Cardiac muscle cell (in vitro differentiated cells and primary cell): ENCODE measurements at places on chromosomes 4 and X. TPM values are rescaled to one million over a fixed set of nuclear protein-coding genes. Genes with fewer than 3 reads are reported as not detected.

PNMA6E gene
- 0.06 TPM in 1 of 2 replicates, not detected in the other for total RNA-seq

GBA3 gene
- total RNA-seq: not detected in 2 replicates

P2RY4 gene
- 0.09 TPM in 1 of 2 replicates, not detected in the other for total RNA-seq

LUZP4 gene
- not detected in 2 replicates for total RNA-seq

MID2 gene
- total RNA-seq: 23.9 and 30.0 TPM in 2 replicates

PRR32 gene
- total RNA-seq: 1.5 TPM in 1 of 2 replicates, not detected in the other

H2BW2 gene
- not detected in 2 replicates for total RNA-seq

- H3K36me3 ChIP-seq: no peaks in the 10 kb centered on the region
- no peak overlapping the region for H3K27ac ChIP-seq
- H3K27me3 ChIP-seq: no peaks in the 10 kb centered on the region
- no peak overlapping the region for H3K4me3 ChIP-seq
Observed at GRCh38 chrX:153848325-153848724, 18.0 kb upstream of the PDZD4 start.

GRCh38 chr4:117965622-117966021 lies 68.7 kb upstream of the NDST3 start:
- no peak for DNase-seq
- no peak overlapping the region for H3K27ac ChIP-seq
- H3K27me3 ChIP-seq: no peaks in the 10 kb centered on the region
- no peaks in the 10 kb centered on the region for H3K36me3 ChIP-seq
- no peaks in the 10 kb centered on the region for H3K4me1 ChIP-seq

GRCh38 chr4:48571471-48571870 lies 81.4 kb downstream of the ZAR1 start:
- no peak for DNase-seq
- no peak overlapping the region for H3K27ac ChIP-seq
- H3K4me3 ChIP-seq: no peak overlapping the region
- peaks cover 68% of the 10 kb centered on the region for H3K36me3 ChIP-seq
- no peaks in the 10 kb centered on the region for H3K4me1 ChIP-seq

GRCh38 chr4:26937139-26937538 lies 76.5 kb downstream of the STIM2 start:
- no peak overlapping the region for H3K4me3 ChIP-seq
- no peak for DNase-seq

GRCh38 chr4:152957437-152958171 lies 21.5 kb downstream of the FHDC1 start:
- H3K27me3 ChIP-seq: peaks cover 58% of the 10 kb centered on the region
- no peak overlapping the region for H3K4me3 ChIP-seq
- H3K27ac ChIP-seq: peak overlapping the region; percentile 26
- DNase-seq: peak; percentile 85

GRCh38 chrX:148568763-148569162 lies 68.3 kb downstream of the AFF2 start:
- H3K27me3 ChIP-seq: no peaks in the 10 kb centered on the region
- DNase-seq: no peak
- H3K27ac ChIP-seq: no peak overlapping the region
- H3K4me3 ChIP-seq: no peak overlapping the region
- no peaks in the 10 kb centered on the region for H3K36me3 ChIP-seq
- H3K4me1 ChIP-seq: no peaks in the 10 kb centered on the region

DNA sequence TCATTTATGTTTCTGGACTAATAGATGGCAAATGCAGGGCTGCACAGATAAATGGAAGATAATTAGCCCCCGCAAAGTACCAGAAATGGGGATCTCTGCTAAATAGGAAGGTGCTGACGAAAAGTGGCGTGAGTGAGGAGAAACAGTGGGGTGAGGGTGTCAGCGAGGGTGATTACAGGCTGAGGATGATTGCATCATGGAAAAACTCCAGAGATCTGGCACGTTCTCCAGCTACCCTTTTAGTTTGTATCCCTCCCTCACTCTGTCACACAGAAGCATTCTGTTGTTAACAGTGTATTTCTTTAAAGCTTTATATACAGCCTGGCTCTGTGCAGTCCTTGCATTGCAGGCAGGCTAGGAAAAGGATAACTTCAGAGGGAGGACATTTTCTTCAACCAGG lies 309.6 kb upstream of the DDX53 start:
- peak; percentile 76 for DNase-seq
- no peaks in the 10 kb centered on the region for H3K27me3 ChIP-seq
- no peak overlapping the region for H3K4me3 ChIP-seq
- H3K36me3 ChIP-seq: no peaks in the 10 kb centered on the region
- H3K4me1 ChIP-seq: peaks cover 26% of the 10 kb centered on the region

- H3K36me3 ChIP-seq: no peaks in the 10 kb centered on the region
- H3K4me1 ChIP-seq: no peaks in the 10 kb centered on the region
- no peak overlapping the region for H3K27ac ChIP-seq
- DNase-seq: no peak
- no peak overlapping the region for H3K4me3 ChIP-seq
Observed at GRCh38 chr4:152735906-152736305, 43.6 kb downstream of the TIGD4 start.

- no peak for DNase-seq
- no peaks in the 10 kb centered on the region for H3K27me3 ChIP-seq
- no peak overlapping the region for H3K27ac ChIP-seq
- H3K4me3 ChIP-seq: no peak overlapping the region
- no peaks in the 10 kb centered on the region for H3K36me3 ChIP-seq
- no peaks in the 10 kb centered on the region for H3K4me1 ChIP-seq
Observed at GRCh38 chr4:45472490-45472889, 651.4 kb downstream of the GABRG1 start.

DNA sequence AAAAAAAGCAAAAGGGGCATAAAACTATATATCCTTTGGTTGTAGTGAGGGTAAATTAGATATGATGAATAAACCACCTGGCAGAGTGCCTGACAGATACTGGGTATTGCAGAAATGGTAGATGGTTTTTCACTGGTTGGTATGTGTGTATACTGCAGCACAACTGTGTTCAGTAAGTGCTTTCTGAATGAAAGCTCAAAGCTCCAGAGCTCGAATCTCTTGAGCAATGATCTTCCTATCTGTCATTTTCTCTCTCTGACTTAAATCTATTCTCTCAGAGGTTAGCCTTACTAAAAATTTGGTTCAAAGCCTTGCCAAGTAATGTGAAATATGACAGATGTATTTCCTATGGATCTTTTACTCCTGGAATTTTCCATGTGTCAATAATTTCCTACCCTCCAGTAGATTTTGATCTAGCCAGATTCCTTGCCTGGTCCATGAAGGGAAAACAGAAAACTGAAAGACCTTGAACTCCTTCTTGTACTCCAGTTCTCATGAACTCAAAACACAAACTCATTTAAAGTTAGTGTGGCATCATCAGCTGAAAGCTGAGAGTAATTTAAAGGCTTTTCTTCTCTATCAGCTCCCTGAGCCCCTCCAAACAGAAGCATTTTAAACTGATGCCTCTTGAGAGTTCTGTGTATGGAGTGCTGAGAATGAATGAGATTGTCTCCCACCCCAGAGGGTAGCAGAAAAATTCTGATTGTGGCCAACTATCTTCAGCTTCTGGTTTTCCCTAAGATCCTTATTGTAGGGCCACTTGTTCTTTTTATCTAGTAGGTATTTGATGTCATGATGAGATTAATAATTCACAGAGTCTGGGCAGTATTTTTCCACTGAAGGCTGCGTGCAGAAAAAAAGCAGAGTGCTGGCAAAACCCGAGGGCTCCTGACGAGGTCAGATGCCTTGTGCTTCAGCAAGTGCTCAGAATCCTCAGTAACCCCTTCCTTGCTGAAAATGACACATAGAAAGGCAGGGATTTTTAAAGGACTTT lies 363.4 kb upstream of the BOD1L1 start:
- H3K36me3 ChIP-seq: no peaks in the 10 kb centered on the region
- H3K27ac ChIP-seq: peak overlapping the region; percentile 0
- peak; percentile 46 for DNase-seq
- H3K4me3 ChIP-seq: peak overlapping the region; percentile 3

- peaks cover 6% of the 10 kb centered on the region for H3K4me1 ChIP-seq
- no peak overlapping the region for H3K4me3 ChIP-seq
- no peaks in the 10 kb centered on the region for H3K27me3 ChIP-seq
Observed at GRCh38 chr4:119105605-119106004, 30.0 kb upstream of the MYOZ2 start.

GRCh38 chr4:39102297-39102696 lies 40.3 kb downstream of the KLHL5 start:
- H3K4me3 ChIP-seq: no peak overlapping the region
- no peaks in the 10 kb centered on the region for H3K36me3 ChIP-seq
- DNase-seq: no peak
- H3K27ac ChIP-seq: no peak overlapping the region
- H3K27me3 ChIP-seq: no peaks in the 10 kb centered on the region

DNA sequence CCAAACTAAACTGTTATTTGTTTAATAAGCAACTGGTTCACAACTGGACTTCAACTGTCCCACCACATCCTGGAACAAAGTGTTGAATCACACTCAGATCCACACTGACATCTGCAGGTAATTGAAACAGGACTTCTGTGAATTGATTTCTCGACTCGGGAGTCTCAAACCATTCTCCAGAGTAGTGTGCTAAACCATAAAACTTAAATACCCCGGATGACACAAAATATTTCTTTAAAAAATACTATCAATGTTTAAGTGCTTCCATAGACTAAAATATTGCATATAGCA lies 95.4 kb upstream of the PLAC1 start:
- DNase-seq: peak; percentile 71
- no peak overlapping the region for H3K27ac ChIP-seq
- H3K4me3 ChIP-seq: no peak overlapping the region
- H3K36me3 ChIP-seq: no peaks in the 10 kb centered on the region

- no peaks in the 10 kb centered on the region for H3K27me3 ChIP-seq
- H3K27ac ChIP-seq: no peak overlapping the region
- peaks cover 35% of the 10 kb centered on the region for H3K4me1 ChIP-seq
- no peaks in the 10 kb centered on the region for H3K36me3 ChIP-seq
Observed at GRCh38 chr4:159145318-159145991, 42.6 kb downstream of the RAPGEF2 start.

GRCh38 chr4:5256421-5256820 lies 205.1 kb downstream of the STK32B start:
- no peaks in the 10 kb centered on the region for H3K27me3 ChIP-seq
- no peaks in the 10 kb centered on the region for H3K36me3 ChIP-seq
- DNase-seq: no peak
- H3K4me3 ChIP-seq: no peak overlapping the region
- H3K27ac ChIP-seq: no peak overlapping the region
- no peaks in the 10 kb centered on the region for H3K4me1 ChIP-seq

DNA sequence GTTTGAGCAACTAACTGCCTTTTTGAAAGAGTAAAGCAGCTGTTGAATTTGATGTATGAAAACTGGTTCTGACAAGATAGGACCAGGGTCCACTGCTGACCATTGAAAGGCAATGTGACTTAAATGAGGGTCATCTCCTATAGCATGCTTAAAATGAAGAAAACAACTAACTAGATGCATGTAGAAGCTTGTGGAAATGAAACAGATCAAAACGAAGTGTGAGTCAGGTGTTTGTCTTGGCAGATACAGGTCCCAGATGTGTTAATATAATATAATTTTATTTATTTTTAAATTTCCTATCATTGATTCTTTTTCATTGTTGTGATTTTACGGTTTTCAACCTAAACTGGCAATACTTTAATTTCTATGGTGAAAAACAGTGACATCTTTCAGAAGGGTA lies 83.6 kb downstream of the ATOH1 start:
- DNase-seq: no peak
- H3K4me3 ChIP-seq: no peak overlapping the region
- no peaks in the 10 kb centered on the region for H3K36me3 ChIP-seq
- no peak overlapping the region for H3K27ac ChIP-seq
- H3K27me3 ChIP-seq: no peaks in the 10 kb centered on the region
- H3K4me1 ChIP-seq: no peaks in the 10 kb centered on the region

DNA sequence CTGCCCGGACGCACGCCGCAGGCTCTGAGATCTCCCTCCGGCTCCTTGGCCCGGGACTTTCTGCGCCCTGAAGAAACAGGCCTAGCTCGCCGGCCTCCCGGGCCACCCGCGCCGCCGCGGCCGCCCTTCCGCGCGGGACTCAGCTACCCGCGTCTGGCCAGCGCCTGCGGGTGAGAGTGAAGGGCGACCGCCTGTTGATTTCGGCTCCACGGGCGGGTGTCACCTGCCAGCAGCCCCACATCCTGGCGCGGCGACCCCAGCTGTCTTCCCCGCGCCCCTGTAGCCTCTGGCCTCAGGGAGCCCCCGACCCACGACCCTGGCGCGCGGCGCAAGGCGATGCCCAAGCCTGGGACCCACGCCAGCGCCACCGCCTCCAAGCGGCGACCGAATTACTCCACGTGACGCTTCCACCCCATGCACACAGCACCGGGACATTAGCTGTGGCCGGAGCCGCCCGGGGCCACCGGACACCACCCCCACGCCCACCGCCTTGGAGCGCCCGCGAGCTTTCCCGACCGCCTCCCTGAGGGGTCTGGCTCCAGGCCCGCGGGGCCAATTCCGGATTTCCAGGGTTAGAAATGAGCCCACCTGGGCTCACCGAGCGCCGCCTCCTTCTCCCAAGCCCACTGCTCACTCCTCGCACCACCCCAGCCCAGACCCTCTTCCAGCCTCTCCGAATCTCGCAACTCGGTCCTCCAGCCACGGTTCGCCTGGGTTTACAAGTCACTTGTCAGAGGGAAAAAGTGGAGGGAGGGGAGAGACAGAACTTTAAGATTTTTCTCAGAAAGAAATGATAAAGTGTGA lies 10.2 kb downstream of the ARX start:
- peaks cover 22% of the 10 kb centered on the region for H3K4me1 ChIP-seq
- H3K36me3 ChIP-seq: no peaks in the 10 kb centered on the region
- no peak overlapping the region for H3K27ac ChIP-seq
- no peak for DNase-seq

DNA sequence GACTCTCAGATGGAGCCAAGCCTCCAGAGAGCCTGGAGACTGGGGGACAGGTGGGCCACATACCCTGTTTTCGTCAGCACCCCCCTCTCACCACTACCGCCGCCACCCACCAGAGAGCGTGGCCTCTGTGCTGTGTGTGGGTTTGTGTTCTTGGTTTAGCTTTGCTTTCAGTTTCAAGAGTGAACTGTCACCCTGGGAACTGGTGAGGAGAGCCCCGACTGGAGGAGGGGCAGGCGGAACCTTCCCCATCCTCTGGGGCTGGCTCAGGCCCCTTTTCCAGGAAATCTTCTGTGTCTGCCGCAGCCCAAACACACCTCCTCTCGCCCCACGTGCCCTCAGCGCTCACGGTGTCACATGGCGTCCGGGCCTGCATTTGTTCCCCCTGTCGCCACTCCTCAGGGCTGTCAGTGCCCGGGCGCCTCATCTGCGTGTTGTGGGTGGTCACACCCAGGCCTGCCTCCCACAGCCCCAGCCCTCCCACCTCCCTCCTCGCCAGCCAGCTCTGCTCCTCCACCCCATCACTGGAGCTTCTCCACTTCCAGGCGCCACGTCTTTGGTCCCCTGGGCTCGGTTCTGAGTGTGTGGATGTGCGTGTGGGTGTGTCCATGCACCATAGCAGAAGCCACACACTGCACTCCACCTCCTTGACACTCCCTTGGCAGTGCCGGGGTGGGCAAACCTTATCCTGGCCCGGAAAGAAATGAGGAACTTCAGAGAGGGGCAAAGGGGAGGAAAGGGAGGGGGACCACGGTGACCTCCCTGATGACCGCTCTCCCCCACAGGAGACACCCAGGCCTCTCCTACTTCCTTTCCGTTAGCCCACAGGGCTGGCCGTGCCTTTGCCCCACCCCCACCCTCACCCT lies 27.8 kb downstream of the ELF4 start:
- H3K27ac ChIP-seq: no peak overlapping the region
- H3K4me3 ChIP-seq: no peak overlapping the region
- H3K36me3 ChIP-seq: no peaks in the 10 kb centered on the region
- H3K4me1 ChIP-seq: no peaks in the 10 kb centered on the region

GRCh38 chrX:49155243-49155899 lies 7.2 kb upstream of the MAGIX start:
- H3K4me1 ChIP-seq: no peaks in the 10 kb centered on the region
- peak overlapping the region; percentile 98 for H3K27ac ChIP-seq
- H3K4me3 ChIP-seq: peak overlapping the region; percentile 35
- no peaks in the 10 kb centered on the region for H3K36me3 ChIP-seq
- peak; percentile 80 for DNase-seq
